ENCODE measurements at places on chromosomes 2 and 18.

- DNase-seq = no peak
Observed at GRCh38 chr18:46649071-46649862, 7.8 kb downstream of the LOXHD1 start.

GRCh38 chr2:24822049-24822706, 29.0 kb downstream of the CENPO start:
- DNase-seq = no peak

GRCh38 chr2:46562451-46562840, 83.1 kb downstream of the TMEM247 start:
- no peak for DNase-seq

- DNase-seq = no peak
Observed at GRCh38 chr2:203988500-203989260, 52.1 kb downstream of the ICOS start.

DNA sequence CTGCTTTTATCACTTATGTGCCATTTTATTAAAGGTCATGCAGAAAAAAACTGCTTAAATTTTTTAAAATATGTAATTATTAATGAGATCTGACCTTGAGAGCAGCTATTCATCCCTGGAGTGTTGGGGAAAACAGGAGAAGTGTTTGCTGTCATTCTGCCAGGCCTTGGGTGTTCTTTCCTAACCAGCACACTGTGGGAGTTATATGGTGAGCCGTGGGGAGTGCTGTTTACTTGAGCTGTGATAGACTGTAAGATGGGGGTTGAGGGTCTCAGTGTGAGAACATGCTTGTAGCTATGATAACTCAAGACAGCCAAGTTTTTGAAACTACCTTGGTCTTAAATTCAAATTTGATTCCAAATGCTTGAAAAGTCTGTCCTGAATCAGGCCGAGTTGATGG, 101.3 kb upstream of the ARHGAP28 start:
- no peak for DNase-seq

DNA sequence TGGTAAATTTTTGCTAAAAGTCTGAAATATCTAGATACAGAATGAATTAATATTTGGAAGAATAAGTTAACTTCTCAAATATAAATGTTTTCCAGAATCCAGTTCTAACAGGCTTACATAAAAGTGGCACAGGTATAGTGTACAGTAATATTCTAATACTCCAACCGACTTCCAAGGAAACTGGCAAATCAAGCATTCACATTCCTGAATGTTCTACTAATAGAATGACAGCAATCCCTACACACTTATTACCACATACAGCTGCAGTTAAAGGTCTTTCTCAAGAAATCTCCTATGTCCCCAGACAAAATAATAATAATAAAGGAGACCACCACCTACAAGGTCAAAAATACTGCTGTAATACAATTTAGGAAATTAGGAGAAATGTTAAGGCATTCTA, 31.9 kb downstream of the TMEM131 start:
- DNase-seq = no peak

- no peak for DNase-seq
Observed at GRCh38 chr18:43571078-43571689, 293.9 kb upstream of the SYT4 start.

DNA sequence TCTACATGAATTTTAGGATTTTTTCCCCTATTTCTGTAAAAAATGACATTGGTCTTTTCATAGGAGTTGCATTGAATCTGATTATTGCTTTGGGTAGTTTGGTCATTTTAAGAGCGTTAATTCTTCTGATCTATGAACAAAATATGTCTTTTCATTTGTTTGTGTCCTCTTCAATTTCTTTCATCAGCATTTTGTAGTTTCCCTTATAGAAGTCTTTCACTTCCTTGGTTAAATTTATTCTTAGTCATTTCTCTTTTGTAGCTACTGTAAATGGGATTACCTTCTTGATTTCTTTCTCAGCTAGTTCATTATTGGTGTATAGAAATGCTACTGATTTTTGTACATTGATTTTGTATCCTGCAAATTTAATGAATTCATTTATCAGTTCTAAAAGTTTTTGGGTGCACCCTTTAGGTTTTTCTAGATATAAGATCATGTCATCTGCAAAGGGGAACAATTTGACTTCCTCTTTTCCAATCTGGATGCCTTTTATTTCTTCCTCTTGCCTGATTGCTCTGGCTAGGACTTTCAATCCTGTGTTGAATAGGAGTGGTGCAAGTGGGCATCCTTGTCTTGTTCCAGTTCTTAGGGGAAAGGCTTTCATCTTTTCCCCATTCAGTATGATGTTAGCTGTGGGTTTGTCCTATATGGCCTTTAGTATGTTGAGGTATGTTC, 36.6 kb upstream of the AAK1 start:
- no peak for DNase-seq

GRCh38 chr2:84849271-84849952, 31.5 kb downstream of the TRABD2A start:
- no peak for DNase-seq

- no peak for DNase-seq
Observed at GRCh38 chr2:26424221-26424620, 22.5 kb downstream of the DRC1 start.

Measured in cortex of kidney (tissue), 1 donor.